Stimulated activated naive CD4-positive, alpha-beta T cell (primary cell): ENCODE measurements at places on chromosomes 2 and 18.

GRCh38 chr2:176063958-176064357 lies 19.8 kb downstream of the EVX2 start:
- no peak for DNase-seq

GRCh38 chr2:20643060-20643459 lies 7.8 kb downstream of the HS1BP3 start:
- no peak for DNase-seq

DNA sequence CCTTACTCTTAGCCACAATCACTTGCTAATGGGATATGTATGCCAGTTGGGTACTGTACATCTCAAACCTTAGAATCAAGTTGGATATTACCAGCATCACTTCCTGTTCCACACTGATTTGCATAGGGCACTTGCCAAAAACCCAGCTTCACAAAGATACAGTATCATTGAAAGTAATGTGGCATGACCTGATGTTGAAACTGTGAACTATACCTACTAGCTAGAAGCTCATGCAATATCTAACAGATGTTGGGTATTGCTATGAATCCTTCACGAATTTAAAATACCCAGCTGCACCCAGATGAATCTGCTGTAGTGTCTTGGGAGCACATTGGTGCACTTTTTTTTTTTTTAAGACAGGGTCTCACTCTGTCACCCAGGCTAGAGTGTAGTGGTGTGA lies 6.5 kb upstream of the STAMBP start:
- DNase-seq, result no peak

- DNase-seq, result no peak
Observed at GRCh38 chr2:54341656-54342055, 85.6 kb upstream of the TSPYL6 start.

DNA sequence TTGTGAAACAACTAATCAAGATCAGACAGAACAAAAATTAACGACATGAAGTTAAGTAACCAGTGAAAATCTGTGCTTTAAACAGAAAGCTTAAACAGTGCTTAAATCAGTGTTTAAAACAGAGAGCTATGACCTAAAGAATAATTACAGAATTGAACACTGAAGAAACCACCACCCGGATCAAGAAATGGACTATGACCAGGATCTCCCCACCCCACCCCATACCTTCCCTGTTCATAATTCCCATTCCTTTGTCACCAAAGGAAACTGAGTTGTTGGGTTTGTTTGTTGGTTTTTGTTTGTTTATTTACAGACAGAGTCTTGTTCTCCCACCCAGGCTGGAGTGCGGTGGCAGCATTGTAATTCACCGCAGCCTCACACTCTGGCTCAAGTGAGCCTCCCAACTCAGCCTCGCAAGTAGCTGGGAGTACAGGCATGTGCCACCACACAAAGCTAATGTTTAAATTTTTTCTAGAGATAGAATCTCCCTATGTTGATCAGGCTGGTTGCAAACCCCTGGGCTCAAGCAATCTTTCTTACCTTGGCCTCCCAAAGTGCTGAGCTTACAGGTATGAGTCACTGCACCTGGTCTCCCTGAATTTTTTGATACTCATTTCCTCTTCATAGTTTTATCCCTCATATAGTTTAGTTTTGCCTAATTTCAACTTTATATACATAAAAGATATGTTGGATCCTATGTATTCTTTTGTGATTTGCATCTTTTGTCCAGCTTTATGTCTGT lies 8.2 kb upstream of the ALPG start:
- no peak for DNase-seq

DNA sequence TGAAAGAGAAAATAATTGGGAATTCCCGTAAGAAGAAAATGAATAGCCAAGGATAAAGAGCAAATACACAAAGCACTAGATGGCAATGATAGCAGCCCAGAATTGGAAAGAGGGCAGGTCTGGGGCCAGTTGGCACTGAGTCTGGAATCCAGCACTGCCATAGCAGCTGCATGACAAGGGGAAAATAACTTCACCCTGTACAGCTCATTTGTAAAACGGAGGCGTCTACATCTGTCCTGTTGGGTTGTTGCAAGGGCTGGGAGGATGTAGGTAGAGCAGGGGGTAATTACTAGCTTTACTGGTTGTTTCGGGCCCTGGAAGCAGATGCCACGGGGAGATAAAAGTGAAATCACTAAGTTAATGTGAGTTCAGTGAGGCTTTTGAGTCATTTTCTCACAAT lies 110.0 kb upstream of the RASGRP3 start:
- no peak for DNase-seq
